ENCODE measurements at places on chromosomes 5 and 9.

GRCh38 chr5:19301271-19301670 lies 686.7 kb downstream of the CDH18 start:
- DNase-seq, result no peak

DNA sequence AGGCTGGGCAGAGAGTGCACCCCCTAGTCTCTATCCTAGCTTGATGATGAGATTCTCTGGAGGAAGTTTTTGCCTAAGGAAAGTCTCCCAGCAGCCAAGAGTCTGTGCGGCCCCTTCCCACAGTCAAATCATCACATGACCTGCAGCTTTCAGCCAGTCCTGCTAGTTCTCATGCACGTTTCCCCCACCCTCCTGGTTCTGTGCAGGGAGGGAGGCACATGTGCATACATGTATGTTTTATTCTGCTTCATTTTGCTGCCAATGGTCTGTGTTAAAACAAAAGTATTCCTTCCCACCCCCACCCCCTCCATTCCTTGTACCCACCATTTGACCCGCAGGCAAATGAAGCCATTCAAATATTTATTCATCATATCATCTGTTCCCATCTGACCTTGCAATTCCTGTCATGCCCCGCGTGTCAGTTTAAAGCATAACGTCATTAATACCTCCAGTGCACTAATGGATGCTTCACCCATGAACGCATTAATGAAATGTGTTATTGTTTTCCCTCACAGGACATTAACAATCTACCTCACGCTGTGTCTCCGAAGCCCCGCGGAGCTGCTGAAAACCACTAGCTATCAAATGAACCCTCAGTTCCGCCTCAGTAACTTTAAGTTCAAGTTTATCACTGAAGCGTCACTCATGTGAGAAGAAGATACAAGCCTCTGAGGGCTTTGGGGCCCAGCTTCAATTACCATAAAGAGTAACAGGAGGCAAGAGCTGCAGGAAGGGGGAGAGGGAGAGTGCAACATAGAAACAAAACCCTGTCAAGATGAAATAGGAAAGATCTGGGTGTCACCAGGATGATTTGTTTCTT lies 139.6 kb downstream of the RASEF start:
- peak; percentile 61 for DNase-seq

GRCh38 chr5:63686938-63687337 lies 275.3 kb downstream of the HTR1A start:
- DNase-seq, result no peak

- no peak for DNase-seq
Observed at GRCh38 chr9:37324691-37325490, 97.6 kb upstream of the GRHPR start.

- no peak for DNase-seq
Observed at GRCh38 chr5:161230221-161230620, 316.3 kb downstream of the GABRB2 start.

DNA sequence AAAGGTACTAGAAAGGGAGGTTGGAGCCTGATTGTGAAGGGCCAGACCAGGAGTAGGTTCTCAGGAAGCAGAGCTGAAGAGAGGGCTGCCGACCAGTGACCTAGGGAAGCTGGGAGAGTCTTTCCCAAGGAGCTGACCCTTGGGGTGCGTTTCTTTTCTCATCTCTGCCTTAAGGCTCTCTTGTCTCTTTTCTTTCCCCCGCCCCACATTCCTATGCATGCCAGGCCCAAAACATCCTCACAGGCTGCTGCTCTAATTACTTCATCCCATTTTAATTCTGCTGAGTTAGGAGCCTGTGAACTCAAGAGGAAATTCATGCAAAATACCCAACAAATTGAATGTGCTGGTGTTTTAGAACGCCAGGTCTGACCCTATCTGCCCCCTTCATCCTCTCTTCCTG lies 46.9 kb upstream of the HSPA9 start:
- no peak for DNase-seq

DNA sequence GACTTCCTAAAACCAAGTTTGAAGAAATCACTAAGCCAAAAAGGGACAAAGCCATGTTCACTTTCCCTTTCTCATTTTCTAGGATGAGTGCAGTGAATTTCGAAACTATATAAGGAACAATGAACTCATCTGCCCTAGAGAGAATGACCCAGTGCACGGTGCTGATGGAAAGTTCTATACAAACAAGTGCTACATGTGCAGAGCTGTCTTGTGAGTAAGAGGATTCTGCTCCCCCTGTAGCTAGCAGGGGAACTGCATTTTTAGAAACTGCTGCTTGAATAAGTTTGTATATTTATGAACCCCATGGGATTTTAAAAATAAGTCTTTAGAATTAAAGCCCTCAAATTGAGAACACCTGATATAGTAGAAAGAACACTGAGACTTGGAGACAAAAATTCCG lies 42.7 kb upstream of the SPINK14 start:
- DNase-seq, result no peak

DNA sequence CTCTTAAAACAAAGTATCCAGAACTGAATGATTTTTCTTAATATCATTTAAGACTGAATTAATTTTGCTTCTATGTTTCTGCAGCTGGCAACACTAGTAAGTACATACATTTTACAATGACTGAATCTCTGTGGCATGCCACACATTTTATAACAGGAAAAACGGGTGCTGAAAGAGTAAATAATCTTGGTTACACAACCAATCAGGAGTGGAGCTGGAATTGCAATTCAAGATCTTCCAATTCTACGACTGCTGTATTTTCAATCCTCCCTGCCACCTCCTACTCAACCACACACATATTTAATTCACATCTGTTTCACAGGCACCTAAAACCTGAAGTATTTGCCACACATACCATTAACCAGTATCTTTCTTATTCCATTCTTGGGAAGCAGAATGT lies 52.7 kb upstream of the NR5A1 start:
- no peak for DNase-seq

DNA sequence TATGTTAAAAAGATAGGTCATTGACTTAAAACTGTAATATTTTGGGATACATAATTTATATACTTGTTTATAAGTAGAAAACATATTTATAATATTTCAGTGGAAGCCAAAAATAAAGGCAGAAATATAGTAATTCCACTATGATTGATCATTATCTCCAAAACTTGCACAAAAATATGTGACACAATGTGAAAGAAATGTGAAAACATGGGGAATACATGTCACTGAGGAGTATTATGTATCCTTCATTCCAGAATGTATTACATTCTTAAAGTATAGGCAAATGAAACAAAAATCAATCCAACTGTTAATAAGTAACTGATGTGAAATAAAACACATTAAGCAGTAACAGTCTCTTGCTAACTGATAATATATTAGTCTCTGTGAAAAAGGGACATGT lies 236.7 kb downstream of the CDH18 start:
- no peak for DNase-seq

GRCh38 chr5:89584339-89584956 lies 701.5 kb upstream of the MEF2C start:
- DNase-seq, result no peak

GRCh38 chr5:154603953-154604679 lies 126.1 kb upstream of the HAND1 start:
- peak; percentile 26 for DNase-seq

DNA sequence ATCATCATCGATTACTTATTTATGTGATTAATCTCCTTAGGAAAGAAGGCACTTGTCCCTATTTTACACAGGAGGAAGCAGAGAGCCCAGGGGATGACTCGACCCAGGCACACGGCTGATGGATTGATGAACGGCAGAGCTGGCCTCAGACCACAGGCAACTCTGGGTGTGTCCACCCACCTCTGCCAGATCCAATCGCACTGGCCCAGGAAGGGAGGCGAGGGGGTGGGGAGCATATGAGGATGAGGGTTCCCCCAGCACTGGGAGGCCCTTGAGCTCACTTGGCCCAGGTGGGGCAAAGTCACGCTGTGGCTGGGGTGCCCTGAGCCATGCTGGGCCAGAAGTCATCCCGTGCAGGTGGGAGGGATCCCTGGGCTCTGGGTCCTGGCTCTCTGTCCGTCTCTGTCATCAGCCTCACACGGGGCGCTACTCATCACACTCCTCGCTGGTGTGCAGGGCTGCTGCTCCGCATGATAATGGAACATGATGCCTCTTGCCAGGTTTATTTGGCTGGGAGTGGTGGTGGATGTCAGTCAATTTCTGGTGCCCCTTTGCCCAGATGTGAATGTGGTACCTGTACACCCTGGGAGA lies 160.1 kb downstream of the GAPVD1 start:
- no peak for DNase-seq

DNA sequence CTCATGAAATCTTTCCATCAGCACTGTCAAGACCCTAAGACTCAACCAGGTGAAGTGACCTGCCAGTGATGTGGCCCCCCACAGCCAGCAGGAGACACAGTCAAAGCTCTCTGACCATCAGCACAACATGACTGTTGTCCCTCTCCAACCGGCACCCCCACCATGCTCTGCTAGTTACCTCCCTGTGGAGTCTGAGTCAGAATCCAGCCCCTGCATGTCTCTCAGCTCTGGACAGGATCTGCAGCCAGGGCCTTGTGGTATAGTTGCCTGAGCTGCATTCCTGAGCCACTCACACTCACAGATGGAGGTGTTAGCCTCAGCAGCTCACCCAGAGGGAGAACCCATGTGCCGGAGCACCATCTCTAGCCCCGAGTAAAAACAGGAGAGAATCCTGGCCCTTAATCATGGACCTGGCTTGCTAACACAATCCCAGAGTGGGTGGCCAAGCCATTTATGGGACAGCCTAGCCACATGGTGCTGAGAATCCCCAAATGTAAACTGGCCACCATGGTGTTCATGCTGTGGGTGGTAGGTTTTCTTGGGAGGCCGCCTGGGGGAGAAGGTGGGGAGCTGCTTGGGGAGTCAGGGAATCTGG lies 237.8 kb downstream of the PAPPA start:
- DNase-seq, result no peak

DNA sequence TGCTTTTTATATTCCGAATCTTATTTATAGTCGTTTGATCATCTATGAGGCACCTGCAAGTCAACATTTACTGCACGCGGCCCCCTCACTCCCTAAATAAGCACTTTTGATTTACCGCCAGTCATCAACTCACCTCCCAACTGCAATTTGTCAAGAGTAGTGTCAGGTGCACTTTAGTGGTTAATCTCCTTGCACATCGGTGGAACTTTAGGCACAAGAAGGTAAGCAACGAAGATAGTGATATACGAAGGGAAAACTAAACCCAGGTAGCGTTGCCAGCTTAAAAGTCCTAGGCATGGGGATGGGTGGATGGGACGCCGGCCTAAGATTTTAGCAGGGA lies 513 bp upstream of the RNF180 start:
- DNase-seq, result no peak

Measured in right kidney (tissue), 9 donors.